ENCODE measurements at places on chromosomes 1 and 21.

- DNase-seq = no peak
- H3K4me1 ChIP-seq = peaks cover 2% of the 10 kb centered on the region
- 0 out of 2 replicates have a peak, but pooled peaks cover 8% of the 10 kb centered on the region for H3K36me3 ChIP-seq
- H3K27me3 ChIP-seq = no peaks in the 10 kb centered on the region
Observed at GRCh38 chr1:248811514-248812490, 13.9 kb downstream of the SH3BP5L start.

- DNase-seq = no peak
- no peaks in the 10 kb centered on the region for H3K36me3 ChIP-seq
- H3K4me3 ChIP-seq = no peak overlapping the region
- no peaks in the 10 kb centered on the region for H3K27me3 ChIP-seq
- no peak overlapping the region for H3K27ac ChIP-seq
Observed at GRCh38 chr1:54857141-54857540, 29.9 kb downstream of the DHCR24 start.

- H3K27ac ChIP-seq = no peak overlapping the region
- peaks cover 19% of the 10 kb centered on the region for H3K4me1 ChIP-seq
- no peaks in the 10 kb centered on the region for H3K27me3 ChIP-seq
- H3K4me3 ChIP-seq = no peak overlapping the region
Observed at GRCh38 chr1:53295726-53296116, 32.1 kb downstream of the LRP8 start.

DNA sequence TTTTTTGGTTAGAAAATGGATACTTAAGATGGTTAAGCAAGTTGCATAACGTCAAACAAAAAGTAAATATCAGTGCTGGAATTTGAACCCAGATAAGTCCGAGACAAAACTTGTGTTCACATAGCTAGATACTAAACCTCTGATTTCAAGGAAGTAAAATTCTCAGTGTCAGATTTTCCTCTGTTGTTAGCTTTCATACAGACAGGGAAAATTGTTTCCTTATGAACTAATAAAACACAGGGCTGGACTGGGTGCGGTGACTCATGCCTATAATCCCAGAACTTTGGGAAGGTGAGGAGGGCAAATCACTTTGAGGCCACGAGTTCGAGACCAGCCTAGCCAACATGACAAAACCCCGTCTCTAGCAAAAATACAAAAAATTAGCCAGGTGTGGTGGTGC lies 51.3 kb downstream of the PCNX2 start:
- no peak overlapping the region for H3K27ac ChIP-seq
- H3K4me3 ChIP-seq = no peak overlapping the region
- H3K27me3 ChIP-seq = no peaks in the 10 kb centered on the region
- H3K4me1 ChIP-seq = no peaks in the 10 kb centered on the region
- DNase-seq = no peak

DNA sequence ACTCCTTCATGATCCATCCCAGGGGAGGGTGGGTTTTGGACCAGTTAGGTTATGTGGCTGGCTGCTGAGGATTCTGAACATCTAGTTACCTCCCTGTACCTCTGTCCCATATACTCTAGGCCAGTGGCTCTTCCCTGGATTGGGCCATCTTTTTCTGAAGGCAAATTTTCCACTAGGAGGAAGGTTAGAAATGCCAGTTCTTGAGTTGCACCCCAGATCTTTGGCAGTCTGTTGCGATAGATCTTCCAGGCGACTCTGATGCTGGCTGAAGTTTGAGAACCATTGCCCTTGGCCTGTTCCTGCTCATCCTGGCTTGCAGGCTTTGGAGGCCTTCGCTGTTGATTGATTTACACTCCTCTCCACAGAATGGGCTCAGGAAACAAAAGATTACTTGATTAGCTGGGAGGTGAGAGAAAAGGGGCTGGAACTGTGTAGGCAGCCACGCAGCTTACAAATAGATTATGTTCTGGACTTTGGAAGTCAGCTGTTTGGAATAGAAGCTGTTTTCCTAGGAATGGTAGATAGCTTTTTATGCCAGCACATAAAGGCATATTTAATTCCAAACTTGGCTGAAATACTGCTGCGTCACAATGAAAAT lies 110.1 kb downstream of the MRPS6 start:
- H3K27ac ChIP-seq = no peak overlapping the region
- H3K4me3 ChIP-seq = no peak overlapping the region
- DNase-seq = no peak
- no peaks in the 10 kb centered on the region for H3K27me3 ChIP-seq
- no peaks in the 10 kb centered on the region for H3K36me3 ChIP-seq

GRCh38 chr21:16534408-16535101 lies 804.8 kb downstream of the USP25 start:
- H3K27me3 ChIP-seq = no peaks in the 10 kb centered on the region
- H3K4me3 ChIP-seq = no peak overlapping the region
- H3K4me1 ChIP-seq = no peaks in the 10 kb centered on the region
- no peak for DNase-seq
- H3K27ac ChIP-seq = no peak overlapping the region
- no peaks in the 10 kb centered on the region for H3K36me3 ChIP-seq

DNA sequence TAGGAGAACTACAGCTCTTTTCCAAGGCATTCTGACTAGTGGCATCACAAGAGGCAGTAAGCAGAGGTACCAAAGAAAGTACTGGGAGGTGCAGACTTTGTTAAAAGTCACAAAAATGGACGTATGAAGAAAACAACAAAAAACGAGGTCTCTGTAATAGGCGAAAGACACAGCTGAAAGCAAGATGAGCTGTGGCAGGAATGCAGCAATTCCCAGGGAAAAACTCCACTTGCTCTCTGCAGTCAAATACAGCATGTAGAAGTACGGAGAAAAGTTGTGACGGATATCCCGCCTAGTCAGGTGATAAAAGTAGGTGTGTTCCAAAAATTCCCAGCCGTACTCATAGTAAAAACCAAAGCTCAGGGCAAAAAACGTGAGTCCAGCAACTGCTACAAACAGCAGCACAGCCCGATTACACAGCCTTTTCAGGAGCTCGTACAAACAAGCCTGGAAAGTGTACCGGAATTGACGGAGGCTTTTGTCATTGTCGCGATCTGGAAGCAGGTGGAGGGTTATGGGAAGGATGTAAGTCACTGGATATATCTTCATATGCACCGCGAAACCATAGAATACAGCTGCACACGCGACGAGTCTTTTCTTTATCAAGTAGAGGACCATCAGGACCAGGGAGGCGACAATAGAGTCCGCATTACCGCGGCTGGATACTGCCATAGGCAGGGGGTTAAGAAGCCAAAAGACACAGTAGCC lies 979 bp downstream of the PIGM start:
- no peaks in the 10 kb centered on the region for H3K36me3 ChIP-seq
- H3K27me3 ChIP-seq = no peaks in the 10 kb centered on the region
- peaks cover 26% of the 10 kb centered on the region for H3K4me1 ChIP-seq
- H3K27ac ChIP-seq = peak overlapping the region; percentile 62
- H3K4me3 ChIP-seq = peak overlapping the region; percentile 80

GRCh38 chr1:147891088-147891487 lies 11.5 kb upstream of the GJA8 start:
- H3K4me3 ChIP-seq = no peak overlapping the region
- DNase-seq = no peak
- no peak overlapping the region for H3K27ac ChIP-seq
- no peaks in the 10 kb centered on the region for H3K4me1 ChIP-seq
- H3K27me3 ChIP-seq = no peaks in the 10 kb centered on the region
- H3K36me3 ChIP-seq = no peaks in the 10 kb centered on the region

- no peak overlapping the region for H3K4me3 ChIP-seq
- DNase-seq = no peak
- no peak overlapping the region for H3K27ac ChIP-seq
- no peaks in the 10 kb centered on the region for H3K27me3 ChIP-seq
- H3K36me3 ChIP-seq = no peaks in the 10 kb centered on the region
Observed at GRCh38 chr1:21308847-21309652, 18.8 kb upstream of the ECE1 start.

DNA sequence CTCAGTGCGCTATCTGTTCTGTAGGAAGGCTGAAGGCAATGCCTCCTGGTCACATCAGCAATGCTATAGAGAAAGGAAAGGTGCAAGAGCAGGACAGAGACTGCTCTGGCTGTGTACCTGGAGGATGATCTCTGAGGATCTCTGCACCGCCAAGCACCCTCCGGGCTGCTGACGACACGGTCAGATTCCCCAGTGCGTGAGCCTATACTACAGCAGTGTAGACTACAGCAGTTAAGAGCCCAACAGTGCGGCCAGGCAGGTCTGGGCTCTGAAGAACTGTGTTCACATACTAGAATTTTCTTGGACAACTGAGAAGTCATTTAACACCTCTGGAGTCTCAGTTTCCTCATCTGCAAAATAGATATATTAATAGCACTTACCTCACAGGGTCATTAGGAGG lies 39.9 kb downstream of the ITPKB start:
- no peak overlapping the region for H3K27ac ChIP-seq
- H3K27me3 ChIP-seq = no peaks in the 10 kb centered on the region
- H3K36me3 ChIP-seq = no peaks in the 10 kb centered on the region
- H3K4me3 ChIP-seq = no peak overlapping the region

GRCh38 chr1:14255711-14256110 lies 342.8 kb upstream of the KAZN start:
- no peaks in the 10 kb centered on the region for H3K36me3 ChIP-seq
- H3K27me3 ChIP-seq = no peaks in the 10 kb centered on the region
- H3K27ac ChIP-seq = no peak overlapping the region
- H3K4me1 ChIP-seq = no peaks in the 10 kb centered on the region
- no peak for DNase-seq

GRCh38 chr1:91053630-91054029 lies 31.8 kb upstream of the ZNF644 start:
- no peak overlapping the region for H3K27ac ChIP-seq
- H3K4me3 ChIP-seq = no peak overlapping the region
- no peaks in the 10 kb centered on the region for H3K36me3 ChIP-seq
- no peaks in the 10 kb centered on the region for H3K27me3 ChIP-seq
- no peak for DNase-seq

GRCh38 chr1:161088587-161089110 lies 709 bp downstream of the NECTIN4 start:
- no peaks in the 10 kb centered on the region for H3K4me1 ChIP-seq
- no peak overlapping the region for H3K27ac ChIP-seq
- H3K4me3 ChIP-seq = no peak overlapping the region

DNA sequence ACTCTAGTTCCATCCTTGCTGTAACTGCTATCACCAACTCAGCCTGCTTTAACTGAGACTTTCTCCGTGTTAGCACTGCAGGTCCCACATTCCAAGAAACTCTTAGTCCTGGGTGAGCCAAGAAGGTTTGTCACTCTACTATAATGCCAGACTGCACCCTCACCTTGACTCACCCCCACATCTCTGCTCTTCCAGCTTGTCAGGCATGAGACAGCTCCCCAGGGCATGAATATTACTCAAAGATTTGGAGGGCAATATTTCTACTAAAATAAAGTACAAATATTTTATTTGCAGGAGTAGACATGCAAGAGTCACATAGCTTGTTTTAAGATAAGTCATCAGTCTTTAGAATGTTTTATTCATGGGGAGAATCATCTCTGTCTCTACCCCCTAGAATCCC lies 110.2 kb downstream of the MATN1 start:
- no peak overlapping the region for H3K4me3 ChIP-seq
- peaks cover 83% of the 10 kb centered on the region for H3K27me3 ChIP-seq
- no peaks in the 10 kb centered on the region for H3K36me3 ChIP-seq
- H3K27ac ChIP-seq = no peak overlapping the region
- no peak for DNase-seq

- no peaks in the 10 kb centered on the region for H3K36me3 ChIP-seq
- H3K4me1 ChIP-seq = no peaks in the 10 kb centered on the region
- no peak overlapping the region for H3K27ac ChIP-seq
- H3K4me3 ChIP-seq = no peak overlapping the region
- H3K27me3 ChIP-seq = no peaks in the 10 kb centered on the region
Observed at GRCh38 chr1:227072991-227073390, 132.9 kb downstream of the COQ8A start.

- no peak overlapping the region for H3K4me3 ChIP-seq
- DNase-seq = no peak
- peaks cover 9% of the 10 kb centered on the region for H3K36me3 ChIP-seq
- H3K27me3 ChIP-seq = no peaks in the 10 kb centered on the region
- no peaks in the 10 kb centered on the region for H3K4me1 ChIP-seq
- H3K27ac ChIP-seq = no peak overlapping the region
Observed at GRCh38 chr1:1565340-1565739, 9.3 kb downstream of the SSU72 start.

DNA sequence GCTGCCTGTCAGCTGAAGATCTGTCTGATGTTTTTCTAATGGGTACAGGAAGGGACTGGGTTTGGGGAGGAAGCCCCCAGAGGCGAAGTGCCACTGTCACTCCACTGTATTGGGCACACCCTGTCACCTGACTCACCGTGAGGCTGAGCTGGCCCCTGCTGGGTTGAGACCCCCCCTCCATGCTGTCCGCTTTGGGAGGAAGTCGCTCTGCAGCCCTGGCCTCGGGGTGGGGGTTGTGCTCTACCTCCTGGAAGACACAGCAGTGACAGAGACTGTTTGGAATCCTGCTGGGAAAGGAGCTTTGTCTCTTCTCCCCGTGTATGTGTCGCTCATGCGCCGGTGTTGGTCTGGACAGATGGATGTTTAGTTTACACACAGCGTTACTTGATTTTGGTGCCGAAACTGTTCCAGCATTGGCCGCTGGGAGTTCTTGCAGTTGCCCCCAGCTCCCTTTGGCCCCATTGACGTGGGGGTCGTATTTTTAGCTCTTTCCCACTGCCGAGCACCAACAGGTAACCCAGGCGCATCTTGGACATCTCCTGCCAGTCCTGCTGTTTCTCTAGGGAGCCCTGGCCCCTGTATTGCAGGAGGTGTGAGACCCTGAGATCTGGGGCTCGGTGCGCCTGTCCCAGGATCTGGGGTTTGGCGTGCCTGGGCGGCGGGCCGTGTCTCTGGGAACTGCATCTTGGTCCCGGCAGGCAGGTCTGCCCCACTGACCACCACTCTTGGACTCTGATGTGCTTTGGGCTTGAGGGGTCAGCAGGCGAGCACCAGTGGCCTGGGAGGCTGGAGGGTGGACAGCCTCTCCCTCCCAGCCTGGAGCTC lies 30.3 kb downstream of the SLX9 start:
- H3K4me3 ChIP-seq = no peak overlapping the region
- no peaks in the 10 kb centered on the region for H3K36me3 ChIP-seq
- no peak overlapping the region for H3K27ac ChIP-seq
- no peak for DNase-seq
- H3K4me1 ChIP-seq = no peaks in the 10 kb centered on the region

DNA sequence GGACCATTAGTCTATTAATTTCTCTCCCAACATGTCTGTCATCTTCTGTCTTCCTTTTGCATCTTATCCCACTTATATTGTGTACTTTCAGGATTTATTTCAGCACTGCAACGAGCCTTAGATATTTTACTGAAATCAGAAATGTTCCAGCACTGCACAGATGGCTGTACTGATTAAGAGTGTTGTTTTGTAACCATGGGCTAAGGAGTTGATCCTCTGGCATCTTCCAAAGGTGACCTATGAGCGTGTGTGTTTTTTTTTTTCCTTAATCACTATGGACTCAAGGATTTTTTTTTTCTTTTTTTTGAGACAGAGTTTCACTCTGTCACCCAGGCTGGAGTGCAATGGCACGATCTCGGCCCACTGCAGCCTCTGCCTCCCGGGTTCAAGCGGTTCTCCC lies 7.1 kb upstream of the DDX59 start:
- no peaks in the 10 kb centered on the region for H3K4me1 ChIP-seq
- no peak overlapping the region for H3K4me3 ChIP-seq
- no peaks in the 10 kb centered on the region for H3K27me3 ChIP-seq
- no peak for DNase-seq
- no peak overlapping the region for H3K27ac ChIP-seq
- no peaks in the 10 kb centered on the region for H3K36me3 ChIP-seq

GRCh38 chr1:173798078-173798477 lies 26.4 kb upstream of the DARS2 start:
- no peaks in the 10 kb centered on the region for H3K4me1 ChIP-seq
- H3K4me3 ChIP-seq = no peak overlapping the region
- H3K36me3 ChIP-seq = peaks cover 5% of the 10 kb centered on the region

- H3K4me1 ChIP-seq = no peaks in the 10 kb centered on the region
- no peak overlapping the region for H3K4me3 ChIP-seq
- no peak overlapping the region for H3K27ac ChIP-seq
- H3K36me3 ChIP-seq = no peaks in the 10 kb centered on the region
- no peaks in the 10 kb centered on the region for H3K27me3 ChIP-seq
Observed at GRCh38 chr1:50423670-50424000, 392 bp upstream of the DMRTA2 start.

Data from MM.1S (cell line).